ENCODE measurements at places on chromosomes 2 and 18.

- peak; percentile 9 for DNase-seq
Measured at GRCh38 chr2:210224591-210224940, 681 bp downstream of the ACADL start.

DNA sequence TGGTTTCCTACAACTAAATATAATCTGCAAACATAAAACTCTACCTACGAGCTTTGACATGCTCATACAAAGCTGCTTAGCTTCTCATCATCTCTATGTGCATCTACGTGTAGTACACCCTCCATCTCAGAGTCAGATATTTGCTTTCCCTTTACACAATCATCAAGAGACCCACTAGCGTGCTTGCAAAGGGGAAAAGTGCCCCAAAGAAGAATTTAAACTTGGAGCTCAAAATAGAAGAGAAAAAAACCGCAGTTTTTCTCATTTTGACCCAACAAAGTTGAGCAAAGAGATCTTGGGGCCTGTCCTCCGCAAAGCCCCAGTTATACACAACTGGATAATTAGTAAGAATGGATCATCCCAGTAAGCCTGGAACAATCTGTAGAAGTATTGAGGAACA is 104.1 kb downstream of the PAX3 start:
- DNase-seq = no peak

- DNase-seq = no peak
Measured at GRCh38 chr2:195648787-195649186, 8.2 kb upstream of the SLC39A10 start.

DNA sequence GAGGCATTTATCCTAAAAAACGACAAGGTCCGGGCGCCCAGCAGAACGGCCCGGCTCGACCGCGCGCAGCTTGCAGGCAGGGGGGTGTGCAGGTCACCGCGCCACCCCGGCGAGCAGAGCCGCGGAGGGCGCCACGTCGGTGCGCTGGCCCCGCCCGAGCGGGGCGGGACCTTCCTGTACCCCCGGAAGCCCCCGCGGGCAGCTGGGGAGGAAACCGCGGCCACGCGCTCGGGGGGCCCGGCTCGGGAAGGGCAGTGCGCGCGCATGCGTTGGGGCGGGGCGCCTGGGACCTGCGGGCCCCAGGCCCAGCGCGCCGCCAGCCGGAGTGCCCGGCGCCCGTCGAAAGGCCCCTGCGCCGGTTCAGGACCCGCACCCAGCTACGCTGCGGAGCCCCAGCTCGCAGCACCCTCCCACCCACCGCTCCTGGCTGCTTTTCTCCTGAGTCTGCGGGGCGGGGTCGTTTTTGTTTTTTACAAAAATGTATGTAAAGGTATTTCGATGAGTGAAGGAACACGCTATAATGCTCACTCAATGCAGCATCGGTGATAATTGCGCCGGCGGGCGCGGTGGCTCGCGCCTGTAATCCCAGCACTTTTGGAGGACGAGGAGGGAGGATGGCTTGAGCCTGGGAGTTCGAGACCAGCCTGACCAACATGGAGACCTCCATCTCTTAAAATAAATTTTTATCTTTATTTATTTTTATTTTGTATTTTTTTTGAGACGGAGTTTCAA is 47.7 kb upstream of the POMC start:
- peak; percentile 63 for DNase-seq

DNA sequence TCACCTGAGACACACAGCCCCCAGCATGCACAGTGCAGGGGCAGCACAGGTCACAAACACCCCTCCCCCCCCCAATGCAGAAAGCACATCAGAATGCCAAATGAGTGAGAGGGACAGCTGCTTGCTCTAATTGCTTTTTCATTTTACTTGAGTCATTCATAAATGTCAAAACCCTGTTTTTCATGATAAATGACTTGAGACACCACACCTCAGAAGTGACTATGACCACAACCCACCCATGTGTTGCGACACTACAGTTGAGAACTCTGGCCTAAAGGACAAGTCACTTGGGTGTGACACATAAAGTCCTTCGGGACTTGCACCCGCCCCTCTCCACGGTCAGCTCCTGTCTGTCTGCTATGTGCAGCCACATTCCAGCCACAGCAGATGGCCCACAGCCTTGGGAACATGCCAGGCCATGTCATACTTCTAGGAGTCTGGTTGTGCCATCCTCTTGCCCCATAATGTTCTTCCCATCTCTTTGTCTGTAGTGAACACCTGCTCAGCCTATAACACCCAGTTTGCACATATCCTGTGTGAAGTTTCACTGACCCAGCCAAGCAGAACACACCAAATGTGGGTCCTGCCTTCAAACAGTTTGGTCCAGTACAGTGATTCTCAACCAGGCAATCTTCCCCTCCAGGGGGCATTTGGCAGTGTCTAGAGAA is 30.2 kb upstream of the RIOK3 start:
- no peak for DNase-seq

DNA sequence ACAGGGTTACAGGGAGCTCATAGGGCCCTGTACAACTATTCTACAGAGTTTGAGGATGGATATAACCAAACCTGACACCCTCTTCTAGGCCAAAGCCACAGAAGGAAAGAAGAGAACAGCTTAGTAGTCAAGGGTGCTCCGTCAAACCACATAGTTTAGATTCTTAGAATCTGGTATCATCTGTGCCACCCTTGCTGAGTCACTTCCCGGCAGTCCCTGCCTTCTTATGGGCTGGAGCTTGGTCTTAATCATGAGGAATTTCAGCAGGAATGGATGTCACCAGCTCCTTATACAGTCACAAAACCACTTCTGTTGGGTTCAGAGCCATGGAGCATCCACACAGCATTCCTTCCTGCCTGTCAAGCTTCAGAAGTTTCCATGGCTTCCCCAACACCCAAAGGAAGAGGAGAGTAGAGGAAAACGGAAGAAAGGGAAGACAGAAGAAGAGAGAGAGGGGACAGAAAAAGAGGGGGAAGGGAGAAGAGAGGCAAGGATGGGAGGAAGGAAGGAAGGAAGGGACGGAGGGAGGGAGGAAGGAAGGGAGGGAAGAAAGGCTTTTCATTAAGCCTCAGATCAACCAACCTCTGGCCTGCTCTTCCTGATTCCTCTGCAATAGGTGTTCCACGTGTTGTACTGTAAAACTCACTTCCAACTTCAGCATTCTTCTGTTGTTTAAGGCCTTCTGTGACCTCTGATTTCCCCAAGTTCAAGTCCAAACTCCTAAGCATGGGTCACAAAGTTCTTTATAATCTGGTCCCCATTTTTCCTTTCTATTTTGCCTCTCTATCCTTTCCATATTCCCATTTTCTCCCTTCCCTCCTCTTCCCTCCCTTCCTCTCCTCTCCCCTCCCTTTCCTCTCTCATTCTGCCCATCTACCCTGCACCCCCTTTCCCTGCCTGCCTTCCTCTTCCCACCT is 246.1 kb upstream of the TNP1 start:
- no peak for DNase-seq

DNA sequence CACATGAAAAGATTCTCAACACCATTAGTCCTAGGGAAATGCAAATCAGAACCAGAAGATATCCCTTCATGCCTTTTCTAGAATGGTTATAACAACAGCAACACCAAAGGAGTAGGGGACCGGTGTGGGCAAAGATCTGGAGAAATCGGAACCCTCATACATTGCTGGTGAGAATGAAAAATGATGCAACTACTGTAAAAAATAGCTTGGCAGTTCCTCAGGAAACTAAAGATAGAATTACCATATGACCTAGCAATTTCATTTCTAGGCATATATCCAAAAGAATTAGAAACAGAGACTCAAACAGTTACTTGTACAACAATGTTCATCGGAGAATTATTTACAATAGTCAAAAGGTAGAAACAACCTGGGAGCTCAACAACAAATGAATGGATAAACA is 29.2 kb upstream of the CDH7 start:
- DNase-seq = no peak

DNA sequence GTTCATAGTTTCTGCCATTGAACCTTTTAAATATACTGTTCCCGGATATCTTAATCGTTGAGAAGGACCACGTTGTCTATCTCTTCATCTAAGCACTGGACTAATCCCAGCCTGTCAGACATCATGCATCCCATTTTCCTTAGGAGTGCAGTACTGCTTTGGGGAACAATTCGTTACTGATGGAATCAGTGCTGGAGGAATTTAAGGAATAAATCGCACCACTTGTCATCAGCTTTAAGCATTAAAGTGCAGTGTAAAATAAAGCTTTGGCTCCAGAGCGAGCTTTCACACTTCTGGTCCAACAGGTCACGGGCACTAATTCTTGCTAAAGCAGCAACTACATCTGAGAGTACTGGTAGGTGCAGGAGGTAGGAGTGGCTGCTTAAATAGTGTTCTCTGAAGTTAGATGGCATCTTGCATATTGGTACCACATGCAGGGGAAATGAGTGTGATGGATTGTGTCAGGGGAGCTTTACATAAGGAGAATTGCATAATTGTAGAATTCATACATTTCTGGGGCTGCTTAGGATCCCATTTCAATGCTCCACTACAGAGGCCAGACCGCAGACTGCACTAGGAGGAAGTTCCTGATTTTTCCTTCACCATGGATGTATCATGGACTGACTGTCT is 105.7 kb upstream of the RASGRP3 start:
- DNase-seq = no peak

DNA sequence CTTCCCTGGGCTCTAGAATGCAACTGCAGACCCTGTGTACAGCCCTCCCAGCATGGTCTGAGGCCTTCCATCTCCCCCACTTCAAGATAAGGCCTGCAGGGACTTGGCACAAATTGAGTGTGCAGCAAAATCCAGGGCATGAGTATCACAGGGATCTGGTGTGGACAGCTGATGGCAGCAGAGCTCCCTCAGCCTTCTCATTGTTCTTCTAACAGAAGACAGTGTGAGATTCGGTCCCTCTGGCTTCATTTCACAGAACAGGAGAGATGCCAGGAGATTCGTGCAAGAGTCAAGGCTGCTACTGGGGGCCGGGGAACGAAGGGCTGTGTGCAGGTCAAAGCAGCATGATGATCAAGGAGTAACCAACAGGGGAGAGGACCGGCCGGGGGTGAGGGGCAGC is 85.8 kb downstream of the UXS1 start:
- no peak for DNase-seq

DNA sequence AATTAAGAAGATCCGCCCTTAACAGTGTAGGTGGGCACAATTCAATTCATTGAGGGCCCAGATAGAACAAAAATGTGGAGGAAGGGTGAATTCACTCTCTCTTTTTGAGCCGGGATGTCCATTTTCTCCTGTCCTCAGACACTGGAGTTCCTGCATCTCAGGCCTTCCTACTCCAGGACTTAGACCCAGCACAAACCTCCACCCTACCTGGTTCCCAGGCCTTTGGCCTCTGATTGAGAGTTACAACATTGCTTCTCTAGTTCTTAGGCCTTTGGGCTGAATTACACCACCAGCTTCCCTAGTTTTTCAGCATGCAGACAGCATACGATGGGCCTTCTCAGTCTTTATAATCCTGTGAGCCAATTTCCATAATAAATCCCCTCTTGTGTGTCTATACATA is 87.8 kb upstream of the TMEM17 start:
- DNase-seq = no peak

DNA sequence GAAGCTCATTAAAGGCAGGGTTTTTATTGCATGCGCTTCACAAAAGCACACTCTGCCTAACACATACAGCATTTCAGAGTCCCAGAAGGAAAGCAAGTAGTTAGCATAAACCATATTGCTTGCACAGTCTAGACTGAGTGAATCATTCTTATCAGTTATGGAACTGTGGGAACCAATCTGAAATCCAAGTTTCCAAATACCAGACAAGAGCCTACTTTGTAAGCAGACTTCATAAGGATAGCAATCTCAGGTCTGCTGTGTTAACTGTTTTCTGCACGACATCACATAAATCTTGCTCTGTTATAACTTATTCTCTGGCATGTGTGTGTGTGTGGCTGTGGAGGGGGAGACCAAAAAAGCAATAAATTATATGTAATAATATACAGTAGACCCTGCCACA is 608.1 kb upstream of the REG3G start:
- DNase-seq = no peak

DNA sequence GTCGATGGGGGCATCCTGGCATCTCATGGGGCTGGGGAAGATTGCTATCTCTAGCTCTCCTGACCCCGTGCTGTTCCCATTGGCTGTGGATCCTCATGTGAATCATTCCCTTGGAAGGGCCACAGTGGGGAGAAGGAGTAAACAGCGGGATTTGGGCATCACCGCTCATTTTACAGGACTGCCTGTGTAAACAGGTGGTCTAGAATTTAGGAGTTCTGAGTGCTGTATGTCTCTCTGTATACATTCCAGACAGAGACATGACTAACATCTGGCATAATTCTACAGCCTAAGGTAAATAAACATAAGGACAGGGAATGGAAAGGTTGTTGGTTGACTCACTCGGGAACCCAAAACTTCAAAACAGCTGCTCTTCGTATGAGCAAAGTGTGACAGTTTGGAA is 92.7 kb downstream of the COPS8 start:
- no peak for DNase-seq

GRCh38 chr2:117086174-117086942 is 728.1 kb upstream of the DDX18 start:
- DNase-seq = no peak

DNA sequence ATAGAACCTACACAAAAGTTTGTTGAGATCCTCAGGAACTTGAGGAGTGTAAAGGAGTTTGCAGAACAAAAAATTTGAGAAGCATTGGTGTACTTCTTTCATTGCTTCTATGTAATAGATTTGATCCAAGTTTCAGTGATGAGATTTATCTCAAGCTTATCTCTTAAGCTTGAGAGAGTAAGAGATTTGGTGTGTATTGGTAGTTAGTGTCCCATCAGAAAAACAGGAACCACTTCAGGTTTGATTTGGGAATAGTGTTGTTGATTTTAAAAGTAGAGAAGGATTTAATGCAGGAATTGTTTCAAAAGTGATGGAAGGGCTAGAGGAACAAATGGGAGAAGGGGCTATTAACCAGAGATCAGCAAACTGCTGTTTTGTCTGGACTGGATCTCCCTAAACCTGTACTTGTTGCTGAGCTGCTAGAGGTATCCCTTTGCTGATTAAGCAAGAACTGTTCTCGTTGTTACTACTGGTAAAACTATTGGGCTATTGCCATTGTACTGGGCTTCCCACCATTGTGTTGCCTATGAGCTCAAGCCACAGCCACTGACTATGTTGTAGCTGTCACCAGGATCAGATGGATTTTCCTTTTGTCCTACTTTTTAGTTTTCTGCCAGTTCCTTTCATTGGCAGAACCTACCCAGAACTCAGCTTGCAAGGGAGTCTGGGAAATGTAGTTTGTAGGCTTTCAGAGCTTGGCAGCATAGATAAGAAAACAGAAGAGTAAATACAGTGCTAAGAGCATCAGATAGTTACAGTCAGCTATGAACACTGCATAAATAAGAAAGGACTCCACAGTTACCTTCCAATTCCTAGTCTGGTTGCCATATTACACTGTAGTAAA is 39.3 kb downstream of the RAB10 start:
- peak; percentile 7 for DNase-seq

DNA sequence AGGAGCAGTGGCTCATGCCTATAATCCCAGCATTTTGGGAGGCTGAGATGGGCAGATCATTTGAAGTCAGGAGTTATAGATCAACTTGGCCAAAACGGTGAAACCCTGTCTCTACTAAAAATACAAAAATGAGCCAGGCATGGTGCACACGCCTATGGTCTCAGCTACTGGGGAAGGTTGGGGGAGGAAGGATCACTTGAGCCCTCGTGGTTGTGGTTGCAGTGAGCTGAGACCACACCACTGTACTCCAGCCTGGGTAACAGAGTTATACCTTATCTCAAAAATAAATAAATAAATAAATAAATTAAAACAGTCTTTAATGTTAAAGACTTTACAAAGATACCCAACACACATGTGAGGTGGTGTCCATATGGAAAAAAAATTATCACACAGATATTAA is 134.0 kb downstream of the C2orf74 start:
- DNase-seq = no peak

All from endothelial cell (in vitro differentiated cells).